GM12878 (cell line): ENCODE measurements at places on chromosomes 2 and 18.

DNA sequence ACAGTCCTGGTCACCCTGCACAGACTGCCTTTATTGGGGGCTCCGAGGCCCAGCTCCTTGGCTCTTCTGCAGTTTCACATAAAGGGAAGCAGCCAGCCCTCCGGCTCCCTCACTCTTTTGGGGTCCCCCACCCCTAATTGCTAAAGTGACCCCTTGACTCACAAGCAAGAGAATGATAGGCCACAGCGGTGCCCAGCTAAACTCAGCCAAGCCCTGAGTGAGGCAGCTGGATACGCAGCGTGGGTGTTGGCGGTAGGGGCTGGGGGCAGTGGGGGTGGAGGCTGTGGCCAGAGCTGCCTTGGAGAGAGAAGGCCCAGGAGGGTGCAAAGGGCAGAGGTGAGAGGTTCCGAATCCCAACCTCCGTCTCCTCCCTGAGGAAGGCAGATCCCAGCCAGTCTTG is 25.5 kb upstream of the ALPP start:
- DNase-seq: no peak

- no peak for DNase-seq
These were observed 29.6 kb upstream of the ORC2 start for GRCh38 chr2:200993097-200993496.

DNA sequence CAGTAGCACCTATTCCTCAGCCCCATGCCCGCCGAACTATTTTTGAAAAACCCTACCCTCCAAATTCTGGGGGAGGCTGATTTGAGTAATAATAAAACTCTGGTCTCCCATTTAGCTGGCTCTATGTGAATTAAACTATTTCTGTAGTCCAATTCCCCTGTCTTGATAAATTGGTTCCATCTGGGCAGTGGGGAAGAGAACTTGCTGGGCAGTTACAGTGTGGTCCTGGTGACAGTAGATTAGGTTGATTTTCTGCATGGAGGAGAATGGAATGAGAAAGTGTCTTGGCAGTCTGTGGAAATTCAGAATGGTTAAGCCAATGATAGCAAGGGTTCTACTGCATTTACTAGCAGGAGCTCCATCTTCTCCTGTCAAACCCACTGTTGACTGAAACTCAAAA is 95.0 kb downstream of the SPP2 start:
- no peak for DNase-seq

DNA sequence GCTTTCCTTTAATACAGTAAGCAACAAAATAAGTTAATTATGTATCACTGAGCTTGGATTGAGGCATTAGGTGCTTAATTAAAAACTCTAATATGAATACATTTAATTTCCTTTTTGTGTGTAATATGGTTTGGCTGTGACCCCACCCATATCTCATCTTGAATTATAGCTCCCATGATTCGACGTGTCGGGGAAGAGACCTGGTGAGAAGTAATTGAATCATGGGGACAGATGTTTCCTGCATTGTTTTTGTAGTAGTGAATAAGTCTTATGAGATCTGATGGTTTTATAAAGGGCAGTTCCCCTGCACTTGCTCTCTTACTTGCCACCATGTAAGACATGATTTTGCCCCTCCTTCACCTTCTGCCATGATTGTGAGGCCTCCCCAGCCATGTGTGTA is 325.4 kb upstream of the CDH7 start:
- no peak for DNase-seq

GRCh38 chr2:136168720-136169119 is 50.8 kb upstream of the CXCR4 start:
- DNase-seq: no peak

GRCh38 chr18:23380817-23381216 is 72.3 kb upstream of the RIOK3 start:
- no peak for DNase-seq

GRCh38 chr18:963276-963675 is 58.6 kb downstream of the ADCYAP1 start:
- DNase-seq: no peak
